ENCODE measurements at places on chromosomes 4 and X.
A peak's percentile ranks its signal among the peaks of the same experiment; 100 is the strongest.

DNA sequence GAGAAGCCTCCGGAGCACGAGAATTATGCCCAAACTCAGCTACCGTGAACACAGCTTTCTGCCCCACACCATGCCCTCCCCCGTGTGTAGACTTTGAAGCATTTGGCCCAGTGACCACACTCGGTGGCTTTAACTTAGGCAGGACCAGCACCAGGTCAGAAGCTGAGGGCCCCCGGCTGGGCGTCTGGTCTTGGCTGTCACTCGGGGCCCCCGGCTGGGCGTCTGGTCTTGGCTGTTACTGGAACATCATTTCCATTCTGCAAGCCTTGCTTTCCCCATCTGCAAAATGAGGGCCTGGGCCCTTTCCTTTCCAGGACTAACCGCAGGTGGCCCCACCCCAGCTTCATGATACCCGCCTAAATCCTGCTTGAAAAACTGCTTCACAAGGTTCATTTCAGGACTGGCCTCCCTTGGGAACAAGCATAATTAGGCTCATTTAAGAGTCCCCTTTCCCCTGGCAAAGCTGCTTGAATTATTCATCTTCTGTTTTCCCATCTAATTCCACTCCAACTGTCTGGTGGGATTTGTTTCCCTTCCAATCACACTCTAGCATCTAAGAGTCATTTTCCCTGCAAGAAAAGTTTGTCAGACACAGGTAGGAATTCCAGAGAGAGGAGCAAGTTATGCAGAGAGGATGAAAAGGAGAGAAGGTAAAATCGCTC, 82.5 kb downstream of the WFS1 start:
- no peak for DNase-seq

- DNase-seq, result no peak
Measured at GRCh38 chr4:52366191-52366590, 292.9 kb downstream of the USP46 start.

DNA sequence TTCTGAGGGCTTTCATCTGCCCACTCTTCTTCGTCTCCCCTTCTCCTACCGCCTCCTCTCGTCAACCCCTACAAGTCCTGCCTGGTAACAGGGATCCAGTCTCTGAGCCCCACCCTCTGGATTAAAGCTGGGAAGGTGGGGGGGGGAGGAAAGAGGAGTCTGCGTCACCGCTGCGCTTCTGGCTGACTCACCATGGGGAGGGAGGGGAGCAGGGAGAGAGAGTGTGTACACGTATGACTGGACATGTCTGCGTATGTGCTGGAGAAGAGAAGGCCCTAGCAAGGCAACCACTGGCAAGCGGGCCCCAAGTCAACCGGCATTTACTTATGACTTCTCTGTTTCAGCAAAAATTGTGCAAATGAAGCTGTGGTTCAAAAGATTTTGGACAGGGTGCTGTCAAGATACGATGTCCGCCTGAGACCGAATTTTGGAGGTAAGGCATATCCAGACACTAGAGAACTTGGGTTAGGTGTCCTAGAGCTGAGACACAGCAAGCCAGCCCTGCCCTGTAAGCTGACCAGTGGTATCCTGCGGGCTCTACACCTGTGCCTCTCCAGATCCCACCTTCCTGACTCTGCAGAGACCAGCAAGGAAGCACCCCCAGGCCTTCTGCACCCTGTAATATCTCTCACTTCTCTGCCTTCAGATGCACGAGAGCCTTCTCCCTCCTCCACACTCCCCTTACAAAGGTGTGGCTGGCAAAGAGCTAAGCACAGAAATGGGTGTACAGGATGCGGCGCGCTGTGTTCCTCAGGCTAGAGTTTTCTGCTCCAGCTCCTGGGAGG, 2.5 kb downstream of the GABRQ start:
- DNase-seq, result no peak

DNA sequence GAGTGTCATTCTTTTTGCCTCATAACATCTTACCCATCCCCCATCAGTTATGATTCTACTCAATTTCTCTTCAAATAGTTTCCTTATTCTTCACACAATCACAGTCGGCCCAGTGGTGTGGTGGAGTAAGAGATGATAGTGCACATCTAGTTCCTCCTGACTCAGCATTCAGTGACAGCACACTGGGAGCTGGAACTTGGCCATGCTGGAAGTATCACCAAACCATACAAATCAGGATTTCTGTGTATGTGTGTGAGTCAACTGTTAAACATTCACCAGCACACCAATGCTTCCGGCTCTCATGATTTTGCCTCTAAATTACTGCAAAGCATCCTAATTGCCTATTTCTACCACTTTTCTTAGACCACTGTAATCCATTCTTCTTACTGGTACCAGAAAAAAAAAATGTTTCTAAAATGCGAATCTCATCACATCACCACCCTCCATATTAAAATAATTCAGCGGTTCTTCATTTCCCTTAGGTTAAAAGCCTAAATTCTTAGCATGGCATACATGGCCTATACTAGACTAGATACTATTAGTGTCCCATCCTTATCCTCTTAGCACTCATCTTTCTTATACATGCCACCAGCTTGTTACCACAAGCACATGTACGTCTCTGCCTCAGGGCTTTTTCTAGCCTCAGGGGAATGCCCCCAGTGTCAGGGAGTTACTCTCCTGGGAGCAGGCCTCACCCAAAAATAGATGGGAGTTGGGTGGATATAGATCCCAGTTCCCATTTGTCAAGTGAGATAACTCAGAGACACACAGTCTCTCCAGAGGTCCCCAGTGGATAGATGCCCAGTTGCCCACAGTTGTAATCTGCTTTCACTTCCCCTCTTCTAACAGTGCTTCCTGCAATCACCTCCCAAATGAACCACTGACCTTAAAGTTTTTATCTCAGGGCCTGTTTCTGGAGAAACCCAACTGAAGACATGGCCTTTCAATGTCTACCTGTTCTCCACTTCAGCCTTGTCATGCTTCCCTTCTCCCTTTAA, 49.2 kb upstream of the DDX53 start:
- no peak for DNase-seq

DNA sequence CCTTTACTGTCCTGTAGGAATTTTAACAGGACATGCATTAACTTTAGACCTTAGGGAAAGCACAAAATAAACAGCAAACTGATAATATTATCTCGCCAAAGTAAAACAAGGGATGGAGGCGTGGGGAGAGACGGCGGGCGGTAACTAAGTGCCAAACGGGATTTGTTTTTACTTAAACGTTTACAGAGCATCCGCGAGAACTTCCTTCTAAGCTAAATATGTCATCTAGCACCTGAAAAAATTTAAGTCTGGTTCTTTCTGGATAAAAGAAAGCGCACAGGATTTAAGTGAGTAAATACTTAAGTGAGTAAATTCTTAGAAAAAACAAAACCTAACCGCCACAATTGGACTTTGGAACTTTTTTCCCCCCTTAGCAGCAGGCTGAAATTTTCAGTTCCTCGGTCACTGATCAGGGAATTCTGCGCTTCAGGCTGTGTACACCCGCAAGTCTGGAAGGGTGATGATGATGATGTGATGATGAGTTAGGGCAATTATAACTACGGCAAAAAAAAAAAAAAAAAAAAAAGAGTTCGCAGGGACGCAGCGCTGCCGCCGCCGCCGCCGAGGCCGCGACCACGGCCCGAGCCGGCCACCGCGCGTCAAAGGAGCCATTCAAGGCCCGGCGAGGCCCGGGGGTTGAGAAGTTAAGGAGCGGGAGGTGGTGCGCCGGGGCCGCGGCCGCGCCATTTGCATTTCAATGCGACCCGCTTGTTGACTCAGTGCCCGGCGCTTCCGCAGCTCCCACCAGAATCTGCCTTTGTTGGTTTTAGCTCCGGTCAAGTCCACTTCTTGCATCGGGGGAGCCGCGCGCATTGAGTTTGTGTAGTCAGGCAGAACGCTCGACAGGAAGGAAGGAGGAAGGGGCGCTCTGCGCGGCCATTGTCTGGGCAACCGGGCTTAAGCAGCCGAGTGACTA, 108.8 kb downstream of the SPRY1 start:
- peak; percentile 28 for DNase-seq

DNA sequence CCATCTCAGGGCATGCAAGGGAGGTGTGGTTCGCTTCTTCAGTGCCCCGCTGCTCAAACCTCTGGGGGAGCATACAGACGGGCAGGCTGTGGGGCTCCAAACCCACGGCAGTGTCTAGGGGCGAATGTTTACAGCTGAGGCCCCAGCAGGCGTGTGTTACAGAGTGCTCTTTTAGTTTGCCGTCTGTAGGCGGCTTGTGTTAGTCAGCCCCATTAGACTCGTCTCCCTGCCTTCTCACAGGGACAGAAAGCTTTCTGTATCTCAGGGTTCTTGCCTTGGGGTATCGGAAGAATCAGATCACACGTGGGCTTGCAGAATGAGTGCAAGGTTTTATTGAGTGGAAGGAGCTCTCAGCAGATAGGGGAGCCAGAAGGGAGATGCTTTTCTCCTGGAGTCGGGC, 10.6 kb downstream of the RS1 start:
- no peak for DNase-seq

DNA sequence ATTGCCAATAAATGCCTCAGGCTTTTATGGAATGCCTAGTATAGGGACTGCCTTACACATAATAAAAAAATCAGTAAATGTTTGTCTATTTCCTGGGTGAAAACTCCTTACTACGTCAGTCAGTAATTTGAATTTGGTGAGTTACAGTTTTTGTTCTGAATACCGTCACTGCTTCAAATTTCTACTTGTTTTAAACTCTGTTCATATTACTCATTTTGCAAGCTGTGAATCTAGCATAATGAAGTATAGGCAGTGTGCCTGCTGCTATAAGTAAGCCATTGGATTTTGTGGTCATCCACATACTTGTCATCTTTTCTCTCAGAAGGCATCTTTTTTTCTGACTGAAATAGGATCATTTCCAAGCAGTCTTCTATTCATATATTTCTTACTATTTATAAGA, 43.1 kb downstream of the SYNPO2 start:
- no peak for DNase-seq

DNA sequence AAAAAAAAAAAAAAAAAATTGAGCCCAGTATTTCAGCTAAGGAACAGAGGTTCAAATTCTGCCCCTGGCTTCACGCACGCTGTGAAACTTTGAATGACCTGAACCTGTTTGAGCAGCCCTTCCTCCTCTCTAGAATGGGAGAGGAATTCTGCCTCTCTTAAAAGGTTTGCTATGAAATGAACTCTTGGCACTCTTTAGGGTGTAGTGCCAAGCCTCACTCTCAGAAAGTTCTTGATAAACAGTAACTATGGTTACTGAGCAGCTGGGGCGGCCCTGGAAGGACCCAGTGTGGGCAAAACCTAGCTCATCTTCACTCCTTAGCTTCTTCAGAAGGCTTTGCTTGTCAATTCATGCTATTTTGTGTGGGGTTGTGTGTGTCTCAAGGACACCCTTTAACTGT, 73.7 kb downstream of the GEMIN8 start:
- DNase-seq, result no peak

GRCh38 chr4:182938205-182938645, 21.0 kb upstream of the DCTD start:
- peak; percentile 80 for DNase-seq

- DNase-seq, result no peak
Measured at GRCh38 chrX:118464501-118464900, 31.1 kb upstream of the DOCK11 start.

- DNase-seq, result no peak
Measured at GRCh38 chrX:68698942-68699341, 51.5 kb downstream of the STARD8 start.

- DNase-seq, result no peak
Measured at GRCh38 chr4:24262084-24262483, 322.3 kb downstream of the DHX15 start.

DNA sequence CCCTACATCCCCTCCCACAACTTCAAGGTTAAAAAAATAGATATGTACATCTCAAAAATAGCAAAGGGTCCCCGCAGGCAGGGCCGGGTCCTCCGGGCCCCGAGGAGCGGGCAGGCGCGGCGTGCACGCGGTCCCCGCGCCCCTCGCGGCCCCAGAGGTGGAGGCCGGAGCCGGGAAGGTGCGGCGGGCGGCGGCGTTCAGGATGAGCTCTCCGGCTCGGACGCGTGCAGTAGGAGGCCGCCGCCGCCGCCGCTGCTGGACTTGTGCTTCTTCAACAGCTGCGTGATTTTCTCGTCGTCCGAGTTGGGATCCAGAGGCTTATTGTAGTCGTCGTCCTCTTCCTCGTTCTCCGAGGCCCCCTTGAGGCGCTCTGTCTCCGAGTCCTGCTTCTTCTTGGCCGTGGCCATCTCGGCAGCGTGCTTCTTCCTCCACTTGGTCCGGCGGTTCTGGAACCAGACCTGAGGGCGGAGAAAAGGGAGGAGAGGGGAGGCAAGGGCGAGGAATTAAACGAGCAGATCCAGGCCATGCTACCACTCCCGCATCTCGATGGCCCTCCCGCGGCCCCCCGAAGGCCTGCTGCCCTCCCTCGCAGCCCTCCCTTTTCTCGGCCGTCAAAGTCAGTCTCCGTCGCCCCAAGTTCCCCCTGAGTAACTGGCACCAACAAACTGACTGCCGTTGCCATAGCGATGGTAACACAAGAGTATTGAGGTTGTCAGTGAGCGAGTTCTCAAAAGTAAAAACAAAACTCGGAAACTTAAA, 5.8 kb downstream of the NKX6-1 start:
- no peak for DNase-seq

- DNase-seq, result no peak
Measured at GRCh38 chrX:136626237-136626636, 21.7 kb upstream of the CD40LG start.

GRCh38 chrX:138128027-138128671, 562.2 kb downstream of the ZIC3 start:
- DNase-seq, result peak; percentile 23

- no peak for DNase-seq
Measured at GRCh38 chrX:45758319-45758718, 557.6 kb upstream of the DIPK2B start.

DNA sequence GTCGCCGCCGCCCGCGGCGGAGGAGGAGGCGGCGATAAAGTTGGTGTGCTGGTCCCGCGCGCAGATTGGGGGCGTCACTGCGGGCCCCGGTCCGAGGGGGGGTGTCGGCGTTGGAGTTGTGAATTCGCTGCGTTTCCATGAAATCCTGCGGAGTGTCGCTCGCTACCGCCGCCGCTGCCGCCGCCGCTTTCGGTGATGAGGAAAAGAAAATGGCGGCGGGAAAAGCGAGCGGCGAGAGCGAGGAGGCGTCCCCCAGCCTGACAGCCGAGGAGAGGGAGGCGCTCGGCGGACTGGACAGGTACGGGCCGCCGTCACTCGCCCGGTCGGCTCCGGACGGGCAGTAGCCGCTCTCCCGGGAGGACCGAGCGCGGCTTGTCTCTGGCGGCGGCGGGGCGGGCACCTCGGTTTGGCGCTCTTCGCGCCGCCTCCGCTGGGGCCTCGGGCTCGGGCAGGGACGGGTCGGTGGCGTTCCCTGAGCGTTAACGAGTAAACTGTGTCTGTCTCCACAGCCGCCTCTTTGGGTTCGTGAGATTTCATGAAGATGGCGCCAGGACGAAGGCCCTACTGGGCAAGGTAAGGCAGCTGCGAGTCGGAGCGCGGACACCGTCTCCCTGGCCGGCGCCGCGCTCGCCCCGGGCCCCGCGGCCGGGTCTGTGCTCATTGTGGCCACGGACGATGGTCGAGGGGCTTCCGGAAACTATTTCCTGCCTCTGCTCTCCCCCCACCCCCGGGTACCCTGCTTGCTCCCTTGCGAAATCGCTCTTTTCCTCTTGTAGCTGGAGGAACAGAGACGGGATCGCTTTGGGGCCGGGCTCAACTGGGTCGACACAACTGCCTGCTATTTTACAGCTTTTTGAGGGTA, 658 bp downstream of the KDM6A start:
- peak; percentile 49 for DNase-seq
